ENCODE measurements at places on chromosomes 1 and 21.
A peak's percentile ranks its signal among the peaks of the same experiment; 100 is the strongest.

- no peak for DNase-seq
Measured at GRCh38 chr1:113027449-113027848, 45.5 kb upstream of the LRIG2 start.

- DNase-seq = no peak
Measured at GRCh38 chr1:46725736-46726108, 6.8 kb upstream of the EFCAB14 start.

GRCh38 chr1:242787968-242788367 lies 263.5 kb upstream of the PLD5 start:
- DNase-seq = no peak

GRCh38 chr1:11592752-11593151 lies 61.5 kb downstream of the FBXO2 start:
- no peak for DNase-seq

DNA sequence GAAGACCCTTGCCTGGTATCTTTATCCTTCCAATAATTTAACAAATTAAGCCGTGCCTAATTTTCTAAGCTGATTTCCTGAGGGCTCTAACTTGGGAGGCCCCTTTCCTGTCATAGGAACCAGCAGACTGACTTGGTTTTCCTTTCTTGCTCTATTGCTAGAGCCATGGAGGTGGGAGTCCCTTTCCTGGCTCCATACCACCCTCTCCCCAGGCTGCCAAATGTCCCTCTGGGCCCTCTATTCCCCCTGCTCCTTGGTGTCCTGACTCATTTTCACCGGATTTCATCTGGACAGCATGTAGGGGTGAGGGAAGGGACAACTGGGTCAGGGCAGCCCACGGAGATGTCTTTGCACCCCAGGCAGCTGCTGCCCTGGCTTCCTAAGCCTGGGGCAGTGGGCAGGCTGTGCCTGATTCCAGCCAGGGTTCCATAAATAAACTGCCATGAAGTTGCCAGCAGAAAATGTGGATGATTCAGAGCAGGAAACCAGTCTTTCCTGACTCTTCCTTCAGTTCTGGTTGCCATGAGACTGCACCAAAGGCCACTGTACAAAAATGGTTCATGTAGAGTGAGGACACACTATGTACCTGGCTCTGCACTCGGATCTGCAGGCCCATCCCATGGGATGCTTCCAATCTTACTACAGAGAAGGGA lies 38.0 kb upstream of the SERBP1 start:
- no peak for DNase-seq

DNA sequence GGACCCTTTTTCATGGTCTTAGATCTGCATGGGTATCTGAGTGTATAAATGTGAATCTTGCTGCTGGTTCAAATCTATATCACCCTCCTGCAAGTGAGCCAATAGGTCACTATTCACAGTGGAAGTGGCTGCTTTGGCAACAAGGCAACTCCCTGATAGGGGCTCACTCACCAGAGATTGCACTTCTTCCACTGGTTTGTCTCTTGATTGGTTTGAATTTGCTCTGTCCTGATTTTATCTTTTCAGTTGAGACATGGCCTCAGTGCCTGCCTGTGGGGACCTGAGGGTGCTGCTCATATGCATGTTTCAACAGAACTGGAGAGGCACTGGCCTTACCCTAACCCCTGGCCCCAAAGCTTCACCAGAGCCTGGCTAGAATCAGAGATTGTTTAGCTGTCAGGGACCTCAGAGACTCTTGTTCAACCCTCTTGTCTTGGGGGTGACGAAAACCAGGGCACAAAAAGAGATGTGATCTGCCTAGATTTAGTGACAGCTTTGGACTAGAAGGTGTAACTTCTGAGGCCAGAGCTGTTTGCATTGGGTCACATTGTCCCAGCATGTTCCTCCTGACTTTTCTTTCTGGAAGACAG lies 16.9 kb downstream of the AVPR1B start:
- DNase-seq = no peak

DNA sequence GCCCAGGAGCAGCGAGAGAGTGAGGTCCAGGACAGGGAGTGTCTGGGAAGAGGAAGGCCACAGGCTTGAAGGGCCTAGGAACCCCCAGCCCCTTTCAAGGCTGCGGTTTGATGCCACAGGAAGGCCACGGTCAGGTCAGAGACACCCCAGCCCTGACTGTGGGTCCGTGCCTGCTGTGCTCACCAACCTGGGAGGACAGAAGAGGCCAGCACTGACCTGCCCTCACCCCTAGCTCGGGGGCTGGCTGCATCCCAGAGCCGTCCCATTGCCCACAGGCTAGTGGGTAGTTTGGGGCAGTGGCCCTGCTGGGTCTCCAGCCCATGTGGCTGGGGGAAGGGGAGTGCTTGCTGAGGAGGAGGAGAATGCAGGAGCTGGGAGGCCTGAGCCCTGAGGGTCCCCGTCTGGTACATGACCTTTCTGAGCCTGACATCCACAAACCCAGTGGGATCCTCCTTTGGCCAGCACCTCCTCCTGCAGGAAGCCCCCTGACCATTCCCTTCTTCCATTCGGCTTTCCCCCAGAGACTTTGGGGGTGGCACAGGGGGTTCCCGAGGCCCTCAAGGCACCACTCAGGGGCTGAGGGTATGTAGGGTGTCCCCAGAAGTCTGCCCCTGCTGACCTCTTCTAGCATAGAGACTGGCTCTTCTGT lies 54.3 kb downstream of the WNT9A start:
- no peak for DNase-seq

DNA sequence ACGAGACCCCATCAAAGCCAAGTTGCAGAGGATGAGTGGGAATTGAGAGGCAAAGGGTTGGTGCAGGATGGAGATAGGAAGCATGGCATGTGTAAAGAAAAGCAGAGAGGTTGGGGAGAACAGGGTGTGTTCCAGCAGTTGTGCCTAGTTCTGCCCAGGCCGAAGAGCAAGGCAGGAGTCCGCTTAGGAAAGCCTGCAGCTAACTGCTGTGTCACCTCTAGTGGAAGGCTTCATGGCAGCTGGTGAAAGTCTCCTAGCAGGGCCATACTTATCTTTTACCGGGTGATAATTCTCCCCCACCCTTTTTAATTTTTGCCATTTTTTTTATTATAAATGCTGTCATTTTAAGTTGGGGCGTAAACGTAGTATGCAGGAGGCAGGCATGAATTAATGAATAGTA lies 93.6 kb downstream of the NFIA start:
- DNase-seq = no peak

DNA sequence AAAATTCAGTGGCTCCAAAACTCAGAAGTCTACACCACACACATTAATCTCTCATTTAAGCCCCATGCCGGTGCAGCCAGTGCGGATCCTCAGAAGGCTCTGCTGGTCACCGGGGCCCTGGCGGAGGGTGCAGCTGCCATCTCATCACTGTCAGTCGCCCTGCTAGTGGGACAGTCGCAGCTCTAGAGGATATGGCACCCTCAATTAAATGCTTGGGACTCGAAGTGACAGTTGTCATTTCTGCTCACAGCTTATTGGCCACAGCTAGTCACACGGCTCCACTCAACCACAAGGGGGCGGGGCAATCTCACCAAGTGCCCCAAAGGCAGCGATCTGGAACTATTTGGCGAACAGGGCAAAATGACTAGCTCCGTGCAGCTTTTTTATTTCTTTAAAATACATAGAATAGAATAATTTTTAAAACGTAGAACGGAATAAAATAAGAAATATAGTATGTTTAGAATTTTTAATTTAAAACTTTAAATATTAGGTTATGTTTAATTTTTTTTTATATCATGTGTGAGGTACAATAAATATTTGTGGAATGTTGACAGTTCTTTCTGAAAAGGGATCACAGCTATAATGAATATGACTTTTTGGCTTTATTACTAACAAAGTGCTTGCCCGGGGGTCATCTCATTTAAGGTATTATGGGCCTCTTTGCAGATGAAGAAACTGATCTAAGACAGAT lies 8.0 kb upstream of the MAN1C1 start:
- DNase-seq = peak; percentile 58

DNA sequence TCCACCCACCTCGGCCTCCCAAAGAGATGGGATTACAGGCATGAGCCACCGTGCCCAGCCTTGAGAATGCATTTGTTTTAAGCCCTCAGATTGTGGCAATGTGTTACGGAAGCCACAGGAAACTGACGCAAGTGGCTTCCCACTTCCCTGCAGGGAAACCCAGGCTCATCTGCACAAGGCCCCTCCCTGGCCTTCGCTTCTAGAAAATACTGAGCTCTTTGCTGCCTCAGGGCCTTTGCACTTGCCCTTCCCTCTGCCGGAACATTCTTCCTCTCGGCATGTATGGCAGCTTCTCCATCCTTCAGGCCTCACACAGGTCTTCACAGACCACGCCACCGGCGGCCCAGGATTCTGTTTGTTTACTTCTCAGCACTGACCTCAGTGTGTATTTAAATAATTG lies 137.0 kb upstream of the TMEM51 start:
- DNase-seq = no peak

- no peak for DNase-seq
Measured at GRCh38 chr1:112393631-112393974, 2.4 kb upstream of the CTTNBP2NL start.

DNA sequence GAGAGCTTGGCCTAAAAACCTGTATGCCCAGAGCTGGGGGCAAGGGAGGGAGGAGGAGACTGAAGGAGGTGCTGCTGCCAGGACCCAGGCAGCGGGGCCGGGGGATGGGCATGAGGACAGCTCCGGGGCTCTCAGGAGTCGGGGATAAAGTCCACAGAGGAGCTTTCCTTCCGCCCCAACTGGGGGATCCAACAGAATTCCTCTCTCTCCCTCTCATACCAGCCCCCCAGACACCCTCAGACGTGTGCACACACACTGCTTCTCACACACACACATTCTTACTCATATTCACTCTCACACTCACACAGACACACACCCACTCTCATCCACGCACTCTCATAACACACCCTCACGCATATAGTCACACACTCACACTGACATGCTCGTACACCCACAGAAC lies 39.1 kb downstream of the SYF2 start:
- no peak for DNase-seq

DNA sequence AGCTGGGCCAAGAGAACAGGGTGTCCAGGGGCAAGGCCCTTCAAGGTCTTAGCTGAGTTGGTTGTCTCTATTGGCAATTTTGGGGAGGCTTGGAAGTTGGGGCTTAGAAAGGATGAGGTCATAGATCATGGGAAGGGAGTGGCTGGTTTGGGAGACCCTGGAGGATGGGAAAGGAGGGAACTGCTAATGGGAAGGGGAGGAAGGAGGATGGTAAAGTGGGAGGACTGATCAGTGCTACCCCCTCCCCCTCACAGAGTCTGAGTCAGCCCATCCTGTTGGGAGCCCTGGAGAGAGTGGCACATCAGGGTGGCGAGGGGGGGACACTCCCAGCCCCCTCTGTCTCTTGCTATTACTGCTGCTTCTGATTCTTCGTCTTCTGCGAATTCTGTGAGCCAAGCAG lies 5.1 kb downstream of the EFNA4 start:
- DNase-seq = no peak

GRCh38 chr1:150321826-150322166 lies 463 bp downstream of the PRPF3 start:
- DNase-seq = no peak

DNA sequence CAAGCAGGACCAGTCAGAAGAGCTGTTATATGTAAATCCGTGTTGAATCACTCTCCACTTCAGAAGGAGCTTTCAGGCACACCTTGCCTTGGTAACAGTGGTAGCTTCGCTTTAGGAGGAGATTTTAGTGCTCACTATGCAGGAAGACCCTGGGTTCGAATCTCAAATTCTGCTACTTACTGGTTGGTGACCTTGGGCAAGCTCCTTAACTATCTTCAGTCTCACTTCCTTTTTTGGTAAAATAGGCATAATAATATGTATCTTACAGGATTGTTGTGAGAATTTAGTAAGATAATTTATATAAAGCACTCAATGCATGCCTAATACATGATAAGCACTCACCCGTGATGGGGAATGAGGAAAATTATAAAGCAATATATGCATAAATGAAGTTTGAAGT lies 46.7 kb upstream of the GPR52 start:
- no peak for DNase-seq

- no peak for DNase-seq
Measured at GRCh38 chr1:3772715-3773571, at the start of gene SMIM1. SMIM1 (plus strand) TSS chr1:3772749; CDS start chr1:3775374, 2,625 bp downstream.

GRCh38 chr1:196309386-196309785 lies 298.9 kb downstream of the KCNT2 start:
- no peak for DNase-seq

- DNase-seq = no peak
Measured at GRCh38 chr1:153347856-153348255, 785 bp downstream of the PGLYRP4 start.

DNA sequence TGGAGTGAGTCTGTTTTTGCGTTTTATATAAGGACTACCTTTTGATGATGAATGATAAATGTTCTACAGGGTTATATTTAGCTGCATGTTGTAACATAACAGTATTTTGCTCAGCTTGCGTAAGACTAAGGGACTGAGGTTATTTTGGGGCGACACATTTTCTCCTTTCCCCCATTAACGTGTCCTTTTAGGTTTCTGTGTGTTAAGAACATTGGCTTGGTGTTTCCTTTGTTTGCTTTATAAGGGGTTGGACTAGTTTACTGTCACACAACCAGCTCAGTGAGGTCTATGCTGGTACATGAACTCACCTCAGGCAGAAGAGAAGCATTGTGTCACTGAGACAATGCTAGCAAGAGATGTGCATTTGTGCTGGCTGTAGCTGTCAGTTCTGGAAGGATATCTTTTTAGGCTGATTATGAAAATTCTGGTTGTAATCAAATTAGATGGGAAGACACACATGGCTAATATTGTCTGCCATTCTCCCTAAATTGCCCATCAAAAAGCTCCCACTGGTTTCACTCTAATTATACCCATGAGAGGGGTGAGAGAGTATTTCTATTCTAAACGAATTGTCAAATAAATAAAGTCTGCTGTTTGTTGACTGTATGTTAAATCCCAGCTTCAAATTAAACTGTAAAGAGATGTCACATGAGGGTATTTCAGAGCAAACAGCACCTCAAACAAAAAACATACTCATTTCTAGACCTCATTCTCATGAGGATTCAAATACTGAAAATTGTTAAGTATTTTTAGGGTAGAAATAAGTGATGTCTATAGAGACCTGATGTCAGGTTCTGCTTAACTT lies 62.6 kb downstream of the CDC14A start:
- DNase-seq = no peak

GRCh38 chr1:248850124-248850523 lies 8.8 kb downstream of the ZNF692 start:
- DNase-seq = no peak

DNA sequence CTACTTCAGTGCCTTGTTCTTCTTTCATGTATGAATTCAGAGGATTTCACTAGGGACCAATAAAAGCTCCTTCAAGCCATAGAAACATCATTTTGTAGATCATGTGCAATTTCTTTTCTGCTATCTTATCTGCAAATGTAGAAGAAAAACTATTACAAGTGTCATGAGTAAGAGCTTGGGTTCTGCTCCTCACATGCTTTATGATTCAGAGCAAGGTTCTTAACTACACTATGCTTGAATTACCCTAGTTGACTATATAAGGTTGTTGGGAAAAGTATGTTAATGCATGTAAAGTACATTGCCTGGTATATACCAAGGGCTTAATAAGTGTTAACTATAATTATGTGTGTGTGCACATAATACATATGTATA lies 91.4 kb upstream of the S1PR1 start:
- no peak for DNase-seq

Data from NCI-H1092 (cell line).